ENCODE measurements at places on chromosomes 2 and 18.

GRCh38 chr18:22026362-22026761, 143.0 kb upstream of the GATA6 start:
- no peak for DNase-seq

DNA sequence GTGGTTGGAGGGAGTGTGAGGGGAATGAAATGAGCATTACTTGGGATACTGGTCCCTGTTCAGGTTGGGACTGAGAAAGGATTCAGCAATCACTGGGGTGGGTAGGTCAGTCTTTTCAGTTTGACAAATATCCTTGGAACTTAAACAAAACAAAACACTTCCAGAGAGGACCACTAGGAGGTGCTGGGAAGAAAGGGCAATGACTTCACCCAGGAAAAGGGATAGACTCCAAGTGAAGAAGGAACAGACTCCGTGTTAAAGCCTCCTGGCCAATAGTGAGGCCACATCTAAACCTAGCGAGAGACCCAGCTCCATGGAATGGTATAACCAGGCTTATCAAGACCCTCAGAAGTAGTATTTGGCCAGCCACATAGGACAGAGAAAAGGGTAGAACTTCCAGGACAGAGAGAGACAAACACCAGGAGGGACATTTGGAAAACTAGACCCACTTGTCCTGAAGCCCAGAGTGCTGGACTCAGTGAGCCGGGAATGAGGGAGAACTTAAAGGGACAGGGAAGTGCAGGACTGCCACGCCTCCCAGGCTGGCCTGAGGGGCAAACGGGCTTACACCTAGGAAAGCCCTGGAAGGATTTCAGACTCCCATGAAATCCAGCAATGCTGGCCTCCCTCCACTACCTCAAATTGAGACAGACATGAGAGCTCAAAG, 19.6 kb upstream of the KCNG3 start:
- DNase-seq: no peak

- DNase-seq: no peak
These were observed 63.0 kb downstream of the STK25 start for GRCh38 chr2:241445426-241445825.

GRCh38 chr2:98903064-98903355, 33.0 kb downstream of the CRACDL start:
- DNase-seq: no peak

GRCh38 chr2:181183878-181184542, 203.6 kb downstream of the UBE2E3 start:
- no peak for DNase-seq
